ENCODE measurements at places on chromosomes 4 and X.

- no peak for DNase-seq
Observed at GRCh38 chr4:188719794-188720193, 580.6 kb downstream of the TRIML1 start.

DNA sequence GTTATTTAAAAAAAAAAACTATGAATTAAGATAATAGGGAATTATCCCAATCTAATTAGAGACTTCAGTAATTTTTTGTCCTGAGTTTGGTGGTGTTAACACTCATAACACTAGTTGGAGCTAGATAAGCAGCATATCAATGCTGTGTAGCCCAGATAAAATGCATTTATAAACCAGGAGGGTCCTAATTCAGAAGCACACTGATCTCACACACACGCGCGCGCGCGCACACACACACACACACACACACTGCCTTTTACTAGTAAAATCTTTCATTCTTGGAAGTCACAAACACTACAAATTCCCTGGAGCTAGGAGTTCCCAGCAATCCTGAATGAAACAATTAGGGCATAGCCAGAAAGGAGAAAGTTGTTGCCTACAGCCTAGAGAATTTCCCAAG, 3.2 kb downstream of the UNC5C start:
- DNase-seq = no peak

- no peak for DNase-seq
Observed at GRCh38 chr4:76276813-76277212, 25.3 kb downstream of the FAM47E start.

- DNase-seq = no peak
Observed at GRCh38 chr4:140693562-140693961, 62.6 kb downstream of the TBC1D9 start.

- DNase-seq = no peak
Observed at GRCh38 chr4:185764876-185765275, 47.1 kb downstream of the SORBS2 start.

DNA sequence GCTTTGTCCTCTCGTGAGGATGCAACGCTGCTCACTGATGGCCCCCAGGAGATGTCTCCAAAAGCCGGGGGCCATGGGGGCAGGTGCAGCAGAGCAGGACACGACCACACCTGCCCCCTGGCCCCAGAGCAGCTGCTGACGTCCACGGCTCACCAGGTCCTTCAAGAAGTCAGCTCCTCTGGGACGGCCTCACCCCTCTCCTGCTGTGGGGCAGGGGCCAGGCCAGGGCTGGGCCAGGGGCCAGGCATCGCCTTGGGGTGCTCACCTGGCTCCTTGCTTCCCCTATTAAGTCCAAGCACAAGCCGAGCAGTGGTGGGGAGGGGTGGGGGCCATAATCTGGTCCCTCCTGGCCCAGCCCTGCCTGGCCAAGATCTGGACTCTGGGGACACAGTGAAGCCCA, 28.6 kb upstream of the MXD4 start:
- DNase-seq = no peak

- DNase-seq = no peak
Observed at GRCh38 chr4:102867278-102868152, 1.3 kb upstream of the CISD2 start.

DNA sequence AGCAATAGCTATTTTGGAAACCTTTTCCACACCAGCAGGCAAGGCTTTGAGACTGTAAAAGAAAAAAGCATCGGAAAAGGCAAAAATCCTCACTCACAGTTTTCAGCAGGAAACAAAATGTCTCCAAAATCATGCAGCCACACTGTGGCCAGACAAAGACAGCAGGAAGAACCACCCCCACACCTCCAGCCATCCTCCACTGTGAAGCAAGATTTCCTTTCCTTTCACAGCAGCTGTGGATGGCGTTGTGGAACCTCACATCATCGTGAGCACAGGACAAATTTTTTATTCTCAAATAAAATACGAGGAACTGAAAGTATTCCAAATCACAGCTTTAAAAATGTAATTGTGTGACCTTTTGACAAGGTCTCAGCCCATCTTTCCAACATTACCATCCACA, 351.7 kb upstream of the NOCT start:
- no peak for DNase-seq

DNA sequence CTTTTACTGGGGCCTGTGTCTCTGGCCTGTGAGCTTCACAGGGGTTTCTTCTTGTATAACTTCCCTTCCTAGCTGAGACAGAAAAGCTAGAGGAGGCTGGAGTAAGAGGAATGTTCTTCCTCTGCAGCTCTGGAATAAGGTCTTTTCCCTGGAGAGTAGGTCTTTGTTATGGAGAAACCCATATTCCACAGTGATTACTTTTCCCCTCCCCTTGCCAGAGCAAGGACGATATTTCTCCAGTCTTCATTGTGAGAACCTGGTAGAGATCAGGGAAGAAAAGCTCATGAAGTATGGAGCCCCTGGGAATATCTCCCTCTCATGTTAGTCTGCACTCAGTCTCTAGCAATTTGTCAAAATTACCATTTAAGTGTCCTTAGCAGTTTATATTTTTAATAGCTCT, 18.7 kb upstream of the GLRB start:
- no peak for DNase-seq

- no peak for DNase-seq
Observed at GRCh38 chr4:40856840-40857362, 107.1 kb downstream of the NSUN7 start.

DNA sequence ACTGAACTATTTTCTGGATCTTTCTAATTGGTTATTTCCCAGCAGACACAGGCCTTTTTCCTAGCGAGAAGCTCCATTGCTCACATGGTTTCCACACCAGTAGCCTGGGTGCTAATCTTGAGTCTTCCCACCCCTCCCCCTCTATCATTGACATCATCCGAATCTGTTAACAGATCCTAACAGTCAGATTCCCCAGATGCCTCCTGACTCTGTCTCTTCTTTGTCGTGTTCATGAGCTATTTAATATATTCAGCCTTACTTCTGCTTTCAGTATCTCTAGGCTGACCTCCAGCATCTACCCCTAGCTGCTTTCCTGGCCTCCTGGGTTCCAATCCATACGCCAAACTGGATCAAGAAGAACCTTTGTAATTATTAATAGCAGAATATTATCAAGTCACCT, 85.0 kb downstream of the CLNK start:
- no peak for DNase-seq

DNA sequence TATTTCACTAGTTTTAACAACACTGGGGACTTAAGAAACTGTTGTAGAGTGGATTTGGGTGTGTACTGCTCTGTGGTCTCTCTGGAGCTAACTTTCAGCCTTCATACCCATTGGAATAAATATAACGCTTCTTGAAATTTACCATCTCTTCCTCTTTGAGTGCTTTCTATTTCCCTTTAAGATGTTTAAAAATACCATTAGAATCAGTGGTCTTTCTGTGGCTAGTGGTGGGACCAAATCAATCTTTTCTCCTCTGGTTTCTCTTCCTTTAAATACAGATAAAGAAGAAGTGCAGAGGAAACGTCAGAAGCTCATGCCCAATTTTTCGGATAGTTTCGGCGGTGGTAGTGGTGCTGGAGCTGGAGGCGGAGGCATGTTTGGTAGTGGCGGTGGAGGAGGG, 92.0 kb downstream of the NFKB1 start:
- DNase-seq = no peak

- no peak for DNase-seq
Observed at GRCh38 chr4:168886351-168886750, 123.7 kb downstream of the CBR4 start.

GRCh38 chrX:49058794-49059193, at the start of gene CCDC120:
Gene CCDC120 (plus strand): TSS chrX:49058999. CDS start chrX:49062042, 3,043 bp downstream.
- no peak for DNase-seq

- DNase-seq = no peak
Observed at GRCh38 chrX:151814767-151815166, 80.2 kb downstream of the CNGA2 start.

DNA sequence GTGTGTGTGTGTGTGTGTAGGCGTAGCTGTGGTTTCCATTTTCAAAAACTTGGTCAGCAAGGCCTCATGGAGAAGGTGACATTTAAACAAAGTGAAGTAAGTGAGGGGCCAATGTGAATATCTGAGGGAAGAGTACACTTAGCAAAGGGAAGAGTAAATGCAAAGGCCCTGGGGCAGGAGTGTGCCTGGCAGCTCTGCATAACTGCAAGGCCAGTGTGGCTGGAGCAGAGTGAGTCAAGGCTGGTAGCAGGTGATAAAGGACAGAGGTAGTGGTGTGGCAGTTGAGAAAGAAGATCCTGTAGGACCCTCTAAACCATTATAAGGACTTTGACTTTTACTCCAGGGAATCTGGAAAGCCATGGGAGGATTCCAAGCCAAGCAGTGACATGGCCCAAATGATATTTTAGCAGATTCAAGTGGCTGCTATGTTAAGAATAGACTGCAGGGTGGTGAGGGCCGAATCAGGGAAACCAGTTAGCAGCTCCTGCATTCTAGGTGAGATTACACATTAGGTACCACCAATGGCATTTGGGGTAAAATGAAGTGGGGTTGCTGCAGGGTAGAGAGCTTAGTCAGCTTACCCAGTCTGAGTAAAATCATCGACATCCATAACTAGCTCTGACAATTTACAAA, 5.9 kb upstream of the TBC1D1 start:
- DNase-seq = no peak

GRCh38 chrX:148785256-148785655, 284.8 kb downstream of the AFF2 start:
- DNase-seq = no peak

DNA sequence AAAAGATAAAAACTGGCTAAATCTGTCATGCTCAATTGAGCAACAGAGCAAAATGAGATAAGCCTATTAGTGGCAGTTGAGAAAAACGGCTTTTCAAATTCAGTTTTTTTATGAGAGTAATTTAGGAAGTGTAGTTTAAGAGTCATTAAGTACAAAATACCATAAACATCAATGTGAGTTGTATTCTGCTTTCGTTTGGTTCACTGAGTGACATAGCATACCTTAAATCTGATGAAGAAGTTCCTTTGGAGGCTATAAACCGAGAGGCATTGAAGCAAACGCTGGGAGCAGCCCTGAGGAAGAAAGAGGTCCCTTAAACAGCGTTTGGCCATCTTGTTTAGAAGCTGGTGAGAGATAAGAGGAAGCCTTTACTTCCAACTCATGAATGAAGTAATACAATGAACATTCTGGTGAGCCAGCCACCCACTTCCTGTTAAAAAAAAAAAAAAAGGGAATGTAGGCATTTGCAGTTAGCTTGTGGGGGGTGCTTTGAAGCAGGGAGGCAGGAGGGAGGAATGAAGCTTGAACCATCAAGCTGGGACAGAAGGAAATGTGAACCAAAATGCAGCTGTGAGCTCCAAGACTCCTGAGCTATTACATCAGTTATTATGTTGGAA, 132.3 kb downstream of the ZNF330 start:
- DNase-seq = no peak

GRCh38 chr4:25440478-25441030, 63.5 kb downstream of the ANAPC4 start:
- DNase-seq = no peak

GRCh38 chr4:149965206-149965605, 113.0 kb upstream of the DCLK2 start:
- no peak for DNase-seq

- no peak for DNase-seq
Observed at GRCh38 chr4:15303052-15303641, 124.7 kb upstream of the C1QTNF7 start.

DNA sequence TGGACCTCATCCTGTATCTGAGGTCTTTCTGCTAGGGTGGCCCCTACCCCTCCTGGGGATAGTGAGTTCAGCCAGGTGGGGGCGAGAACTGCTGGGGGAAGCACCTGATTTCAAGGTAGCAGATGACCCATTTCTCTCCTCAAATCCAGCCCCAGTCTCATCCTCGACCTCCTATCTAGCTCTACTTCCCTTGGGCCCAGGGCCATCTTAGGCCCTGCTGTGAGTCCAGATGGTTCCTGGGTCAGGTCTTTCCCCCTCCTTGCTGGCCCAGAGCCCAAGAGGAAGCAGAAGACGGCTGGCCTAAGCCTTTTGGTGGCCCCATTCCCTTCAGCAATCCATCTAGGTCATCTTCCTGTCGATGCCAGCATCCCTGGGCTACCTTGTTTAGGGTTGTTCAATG, 3.3 kb downstream of the CDK16 start:
- DNase-seq = no peak

DNA sequence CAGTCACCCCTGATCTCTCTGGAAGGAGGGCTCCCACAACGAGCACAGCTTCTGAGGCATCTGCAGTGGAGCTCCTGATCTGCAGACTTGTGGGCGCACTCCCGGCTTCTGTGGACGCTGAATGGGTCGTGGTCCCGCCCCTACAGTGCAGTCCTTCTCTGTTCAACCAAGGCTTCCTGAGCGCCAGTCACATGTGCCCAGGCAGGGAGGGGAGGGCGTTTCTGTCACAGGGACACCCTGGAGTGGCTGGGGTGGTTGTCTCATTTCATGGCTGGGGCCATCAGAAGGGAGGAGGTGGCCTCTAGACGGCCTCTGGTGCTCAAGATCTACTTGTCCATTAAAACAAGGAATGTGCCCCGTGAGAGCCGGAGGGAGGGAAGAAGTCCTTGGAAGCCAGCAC, 67.1 kb upstream of the PSAPL1 start:
- DNase-seq = no peak

DNA sequence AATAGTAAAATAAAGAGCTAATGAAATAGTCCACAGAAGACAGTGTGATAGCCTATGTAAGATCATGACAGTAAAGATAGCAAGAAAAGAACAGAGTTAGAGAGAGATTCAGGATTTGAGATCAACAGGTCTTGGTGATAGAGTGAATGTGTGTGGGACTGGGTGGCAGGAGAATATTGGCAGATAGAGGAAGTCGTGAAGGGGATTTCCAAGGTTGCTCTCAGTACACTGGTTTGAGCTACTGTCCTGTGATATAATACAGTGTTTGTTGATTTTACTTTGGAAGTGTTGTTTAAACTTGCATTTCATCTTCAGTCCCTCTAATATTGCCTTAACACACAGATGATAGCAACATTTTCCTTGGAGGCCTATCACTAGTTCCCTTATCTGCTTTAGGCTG, 44.1 kb downstream of the DTHD1 start:
- DNase-seq = no peak

DNA sequence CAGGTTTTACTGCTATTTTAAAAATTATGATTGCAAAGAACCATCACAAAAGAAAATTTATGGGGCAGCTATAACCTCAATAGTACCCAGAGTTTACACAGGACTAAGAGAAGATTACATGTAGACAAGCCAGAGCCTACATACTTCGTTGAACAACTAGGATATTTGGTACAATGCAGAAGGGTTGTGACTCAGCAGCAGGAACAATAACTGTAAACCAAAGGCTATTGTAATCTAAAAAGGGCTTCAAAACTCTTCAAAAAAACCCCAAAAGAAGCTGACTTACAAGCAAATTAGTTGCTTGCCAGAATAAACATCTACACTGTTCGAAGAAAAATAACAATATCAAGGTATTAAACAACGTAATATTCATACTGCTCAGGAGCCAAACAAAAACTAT, 618.0 kb downstream of the STPG2 start:
- no peak for DNase-seq

- DNase-seq = no peak
Observed at GRCh38 chrX:133923548-133923947, 61.8 kb downstream of the GPC3 start.
